Peyer's patch (tissue), 4 donors: ENCODE measurements at places on chromosomes 3 and 15. TPM values are rescaled to one million over a fixed set of nuclear protein-coding genes. Genes with fewer than 3 reads are reported as not detected.

GRCh38 chr3:104291437-104291851 lies 1075.3 kb upstream of the ALCAM start:
- no peaks in the 10 kb centered on the region for H3K4me1 ChIP-seq
- no peak overlapping the region for H3K27ac ChIP-seq
- peak overlapping the region; percentile 7 for H3K4me3 ChIP-seq
- DNase-seq: no peak

GRCh38 chr15:98440917-98441316 lies 207.4 kb upstream of the IGF1R start:
- no peak overlapping the region for H3K27ac ChIP-seq
- no peak overlapping the region for H3K4me3 ChIP-seq
- H3K36me3 ChIP-seq: no peaks in the 10 kb centered on the region
- H3K4me1 ChIP-seq: no peaks in the 10 kb centered on the region
- H3K27me3 ChIP-seq: no peaks in the 10 kb centered on the region

DNA sequence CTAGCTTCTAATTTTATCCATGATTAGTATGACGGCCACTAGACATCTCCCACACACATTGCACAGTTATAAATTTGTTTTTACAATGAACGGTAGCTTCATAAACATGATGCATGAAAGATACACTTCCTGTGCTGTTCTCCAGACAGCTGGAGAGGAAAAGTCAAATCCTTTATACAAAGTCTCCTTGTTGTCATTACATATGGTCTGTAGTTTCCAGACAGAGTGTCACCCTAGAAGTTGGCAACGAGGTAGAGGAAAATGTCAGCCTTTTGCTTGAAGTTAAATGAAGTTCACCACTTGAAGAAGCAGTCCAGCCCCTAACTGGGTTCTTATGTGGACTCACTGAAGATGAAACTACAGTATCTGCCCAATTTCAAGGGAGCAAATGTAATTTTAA lies 253.0 kb upstream of the P2RY1 start:
- no peaks in the 10 kb centered on the region for H3K4me1 ChIP-seq
- H3K36me3 ChIP-seq: no peaks in the 10 kb centered on the region
- H3K27ac ChIP-seq: no peak overlapping the region
- H3K27me3 ChIP-seq: no peaks in the 10 kb centered on the region
- DNase-seq: no peak

GRCh38 chr15:87416591-87417257 lies 839.8 kb downstream of the NTRK3 start:
- no peaks in the 10 kb centered on the region for H3K27me3 ChIP-seq
- no peak overlapping the region for H3K27ac ChIP-seq
- H3K4me3 ChIP-seq: no peak overlapping the region
- DNase-seq: no peak

GRCh38 chr3:100753846-100754245 lies 44.6 kb downstream of the TFG start:
- H3K27me3 ChIP-seq: no peaks in the 10 kb centered on the region
- H3K4me1 ChIP-seq: no peaks in the 10 kb centered on the region
- no peak overlapping the region for H3K27ac ChIP-seq
- no peak for DNase-seq
- H3K36me3 ChIP-seq: peaks cover 56% of the 10 kb centered on the region
- H3K4me3 ChIP-seq: no peak overlapping the region

GRCh38 chr15:66851311-66852063 lies 149.5 kb downstream of the SMAD6 start:
- peak; percentile 91 for DNase-seq
- H3K36me3 ChIP-seq: no peaks in the 10 kb centered on the region
- H3K27me3 ChIP-seq: no peaks in the 10 kb centered on the region
- H3K27ac ChIP-seq: peak overlapping the region; percentile 8

DNA sequence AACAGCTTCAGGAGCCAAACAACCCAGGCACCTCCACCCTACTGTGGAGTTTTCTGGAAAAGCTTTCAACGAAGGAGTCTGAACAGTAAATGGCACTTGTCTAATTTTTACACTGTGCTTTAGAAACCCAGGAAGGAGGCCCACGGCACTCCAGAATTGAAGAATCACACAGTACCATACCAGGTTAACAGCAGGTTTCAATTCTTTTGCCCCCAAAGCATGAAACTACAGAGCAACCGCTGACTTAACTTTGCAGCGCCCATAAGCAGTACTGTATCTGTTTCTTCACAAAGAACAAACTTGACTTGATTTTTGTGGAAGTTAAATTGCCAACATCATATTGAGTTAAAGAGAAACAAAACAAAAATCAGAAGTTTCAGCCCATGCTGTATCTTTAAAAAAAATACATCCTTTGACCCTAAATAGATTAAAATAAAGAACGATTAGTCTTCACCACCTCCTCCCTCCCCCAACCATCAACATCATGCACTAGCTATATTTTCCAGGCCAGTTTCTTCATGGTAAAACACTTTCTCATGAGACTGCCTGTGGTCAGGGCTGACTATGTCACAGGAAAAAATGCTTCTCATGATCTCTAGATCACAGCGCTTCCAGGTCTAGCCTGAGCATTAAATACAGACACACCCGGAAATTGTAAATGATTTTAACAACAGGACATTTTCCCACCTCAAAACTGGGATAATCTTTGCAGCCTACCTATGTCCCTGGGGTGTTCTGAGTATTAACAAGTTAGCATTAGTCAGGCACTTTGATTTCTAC lies 456.3 kb downstream of the FOXP1 start:
- no peaks in the 10 kb centered on the region for H3K4me1 ChIP-seq
- H3K4me3 ChIP-seq: peak overlapping the region; percentile 45
- H3K36me3 ChIP-seq: no peaks in the 10 kb centered on the region
- H3K27me3 ChIP-seq: no peaks in the 10 kb centered on the region
- DNase-seq: peak; percentile 41

GRCh38 chr15:70672081-70672480 lies 91.3 kb downstream of the UACA start:
- no peaks in the 10 kb centered on the region for H3K36me3 ChIP-seq
- no peak for DNase-seq
- no peak overlapping the region for H3K27ac ChIP-seq
- H3K27me3 ChIP-seq: no peaks in the 10 kb centered on the region

DNA sequence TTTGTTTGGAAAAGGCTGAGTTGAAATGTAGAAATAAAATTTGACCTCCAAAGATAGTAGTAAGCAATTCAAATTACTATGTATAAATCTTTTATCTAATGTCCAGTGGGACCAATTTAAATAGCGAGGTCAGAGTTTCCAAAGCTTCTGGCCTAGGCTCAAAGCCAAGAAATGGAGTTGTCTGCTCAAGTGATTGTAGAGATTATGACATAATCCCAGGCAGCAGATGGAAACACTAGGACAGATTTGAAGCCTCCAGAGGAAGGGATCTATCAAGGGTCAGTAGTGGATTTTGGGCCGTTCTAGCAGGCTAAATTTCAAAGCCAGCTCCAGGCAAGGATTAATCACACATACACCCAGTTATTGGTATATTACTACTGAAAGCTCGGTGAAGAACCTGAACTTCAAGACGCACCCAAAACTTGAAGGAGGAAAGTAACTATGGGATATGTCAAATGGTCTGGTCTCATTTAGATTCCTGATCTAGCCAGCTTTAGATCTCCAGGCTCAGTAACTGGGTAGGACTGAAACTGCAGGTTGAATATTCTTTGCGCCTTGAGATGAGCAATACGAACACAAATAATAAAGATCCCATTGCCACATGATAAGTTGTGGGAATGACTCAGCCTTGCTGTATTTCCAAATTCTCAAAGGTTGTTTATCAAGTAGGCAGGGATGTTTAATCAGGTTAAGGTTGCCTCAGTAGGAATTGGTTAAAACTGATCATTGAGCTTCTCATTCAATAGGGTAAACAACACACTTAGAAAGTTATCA lies 30.9 kb upstream of the ARRDC4 start:
- no peak overlapping the region for H3K4me3 ChIP-seq
- no peaks in the 10 kb centered on the region for H3K4me1 ChIP-seq
- no peak for DNase-seq
- H3K27me3 ChIP-seq: no peaks in the 10 kb centered on the region

DNA sequence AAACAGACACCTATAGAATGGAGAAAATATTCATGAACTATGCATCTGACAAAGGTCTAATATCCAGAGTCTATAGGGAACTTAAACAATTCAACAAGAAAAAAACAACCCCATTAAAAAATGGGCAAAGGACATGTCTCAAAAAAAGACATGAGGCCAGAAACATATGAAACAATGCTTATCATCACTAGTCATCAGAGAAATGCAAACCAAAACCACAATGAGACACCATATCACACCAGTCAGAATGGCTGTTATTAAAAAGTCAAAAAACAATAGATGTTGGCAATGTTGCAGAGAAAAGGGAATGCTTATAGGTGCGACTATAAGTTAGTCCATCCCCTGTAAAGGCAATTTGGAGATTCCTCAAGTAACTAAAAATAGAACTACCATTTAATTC lies 11.4 kb upstream of the HDGFL3 start:
- DNase-seq: no peak
- no peaks in the 10 kb centered on the region for H3K36me3 ChIP-seq
- H3K27ac ChIP-seq: no peak overlapping the region

Gene GOLGA6B
- total RNA-seq: not detected

Gene AADACL2
- total RNA-seq: not detected

Gene LIPC
- total RNA-seq: 0.40 TPM

Gene UPK1B
- not detected for total RNA-seq

Gene SPATA12
- not detected for total RNA-seq
